ENCODE measurements at places on chromosomes 2 and 18.

DNA sequence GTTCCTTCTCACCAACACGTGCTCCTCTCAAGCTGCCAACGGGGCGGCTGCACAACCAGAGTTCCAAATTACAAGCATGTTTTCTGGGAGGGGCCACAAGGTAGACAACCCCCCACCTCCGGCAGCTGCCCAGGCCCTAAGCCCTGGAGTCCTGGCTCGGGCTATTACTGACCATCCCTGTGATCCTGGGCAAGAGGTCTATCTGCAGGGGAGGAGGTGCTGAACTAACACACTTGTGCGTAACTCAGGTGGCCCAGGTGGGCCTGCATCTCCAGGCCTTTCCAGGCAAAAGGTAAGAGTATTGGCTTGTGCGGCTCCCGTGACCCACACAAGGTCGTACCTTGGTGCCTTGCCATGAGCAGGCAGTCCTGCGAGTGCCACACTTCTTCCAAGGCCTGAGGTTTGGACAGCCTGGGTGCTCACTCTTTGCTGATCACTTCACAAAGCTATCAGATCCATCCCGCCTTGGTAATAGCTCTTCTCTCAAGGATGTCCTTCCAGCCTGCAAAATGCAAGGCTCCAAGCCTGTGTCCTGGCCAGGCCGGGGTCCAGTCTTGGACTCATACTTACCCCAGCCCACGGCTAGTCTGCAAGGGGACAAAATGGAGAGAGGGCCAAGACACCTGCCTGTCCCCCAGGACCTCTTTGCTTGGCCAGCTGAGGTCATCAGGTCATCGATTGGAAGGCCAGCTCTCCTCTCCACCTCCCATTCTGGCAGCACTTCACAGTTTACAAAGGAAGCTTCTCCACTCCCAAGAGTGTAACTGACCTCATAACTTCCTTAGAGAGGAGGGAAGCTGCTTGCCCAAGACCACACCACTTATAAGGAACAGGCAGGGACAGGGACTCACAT, 33.9 kb downstream of the ADRA2B start:
- no peak for DNase-seq

- DNase-seq: no peak
Observed at GRCh38 chr2:121178730-121179129, 106.3 kb downstream of the TFCP2L1 start.

- DNase-seq: no peak
Observed at GRCh38 chr2:10834068-10834655, 21.6 kb upstream of the PDIA6 start.

DNA sequence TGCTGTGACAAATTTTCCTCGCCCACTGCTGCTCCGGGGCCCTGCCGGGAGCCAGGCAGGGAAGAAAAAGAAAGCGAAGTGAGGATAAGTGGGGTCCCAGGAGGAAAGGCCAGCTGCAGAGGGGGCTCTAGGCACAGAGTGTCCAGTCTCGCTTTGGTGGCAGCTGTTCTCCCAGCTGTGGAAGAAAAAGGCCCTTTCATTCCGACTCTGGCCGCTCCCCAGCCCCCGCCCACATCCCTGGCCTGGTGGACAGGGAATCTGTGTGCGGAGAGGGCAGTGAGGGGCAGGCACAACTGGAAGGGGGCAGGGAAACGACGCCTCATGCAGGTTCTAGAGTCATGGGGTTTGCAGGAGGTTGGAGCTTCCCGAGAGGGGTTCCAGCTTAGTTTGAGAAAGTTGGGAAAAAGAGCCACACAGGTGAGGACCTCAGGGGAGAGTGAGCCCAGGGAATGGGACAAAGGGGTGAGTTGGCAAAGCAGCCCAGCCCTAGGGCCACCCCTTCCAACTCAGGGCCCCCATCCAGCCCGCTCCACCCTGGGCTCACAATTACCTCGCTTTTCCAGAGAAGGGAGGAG, 1.8 kb downstream of the RTKN start:
- peak; percentile 79 for DNase-seq

- DNase-seq: no peak
Observed at GRCh38 chr2:71952572-71953188, 195.0 kb downstream of the CYP26B1 start.

GRCh38 chr2:236434593-236434992, 135.0 kb upstream of the ACKR3 start:
- no peak for DNase-seq

GRCh38 chr2:46378616-46379015, 81.4 kb downstream of the EPAS1 start:
- DNase-seq: no peak

- DNase-seq: no peak
Observed at GRCh38 chr2:206108713-206109112, 22.7 kb upstream of the INO80D start.

DNA sequence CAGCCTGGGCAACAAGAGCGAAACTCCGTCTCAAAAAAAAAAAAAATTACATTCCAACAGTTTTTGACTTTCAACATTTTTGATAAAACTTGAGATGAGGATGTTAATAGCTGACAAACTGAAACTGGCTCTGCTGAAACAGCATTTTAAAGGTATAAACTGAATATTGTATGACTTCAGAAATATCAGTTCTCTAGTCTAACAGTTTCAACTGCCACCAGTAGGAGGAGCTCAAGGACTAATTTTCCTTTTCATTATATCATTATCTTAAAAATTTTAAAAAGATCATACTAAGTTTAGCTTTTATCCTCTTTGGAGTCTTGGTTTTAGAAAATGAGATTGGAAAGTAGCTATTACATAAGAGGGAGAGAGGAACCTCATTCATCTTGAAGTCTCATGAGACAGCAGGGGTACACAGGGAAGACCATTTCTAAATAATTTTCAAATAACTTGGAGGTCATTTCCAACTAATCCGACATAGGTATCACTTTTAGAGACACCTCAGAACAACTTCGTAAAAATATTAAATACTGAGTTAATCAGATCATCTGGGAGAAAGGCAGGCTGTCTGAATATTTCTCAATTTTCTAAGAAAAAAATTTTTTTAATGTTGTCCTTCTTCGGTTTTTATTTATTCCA, 37.6 kb upstream of the MCM6 start:
- DNase-seq: peak; percentile 44

GRCh38 chr18:9735238-9735637, 27.1 kb downstream of the RAB31 start:
- no peak for DNase-seq

- DNase-seq: no peak
Observed at GRCh38 chr2:241116606-241117560, 14.8 kb upstream of the MTERF4 start.

- peak; percentile 35 for DNase-seq
Observed at GRCh38 chr2:180823546-180824141, 156.8 kb upstream of the UBE2E3 start.

DNA sequence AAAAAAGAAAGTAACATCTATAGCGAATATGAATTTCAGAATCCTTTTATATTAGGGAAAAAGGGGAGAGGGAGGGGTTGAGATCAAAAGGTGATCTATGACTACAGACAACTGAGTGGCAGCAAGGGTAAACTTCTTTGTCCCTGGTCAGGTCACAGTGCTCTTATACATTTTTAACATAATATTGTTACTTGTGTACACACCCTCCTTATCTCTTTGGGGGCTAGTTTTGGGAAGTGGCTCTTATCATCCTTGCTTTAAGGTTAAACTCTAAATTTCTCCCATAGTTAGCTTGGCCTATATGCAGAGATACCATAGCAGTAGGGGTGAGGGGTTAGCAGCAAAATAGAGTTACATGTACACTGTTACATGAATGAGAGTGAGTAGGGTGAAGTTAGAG, 31.6 kb upstream of the ATG16L1 start:
- DNase-seq: no peak

- no peak for DNase-seq
Observed at GRCh38 chr18:6059551-6059950, 164.2 kb upstream of the TMEM200C start.

- DNase-seq: no peak
Observed at GRCh38 chr2:85476624-85477023, 58.1 kb downstream of the SH2D6 start.

- DNase-seq: no peak
Observed at GRCh38 chr2:240619506-240620148, 5.7 kb upstream of the GPR35 start.

- DNase-seq: no peak
Observed at GRCh38 chr18:49721981-49722380, 91.4 kb downstream of the ACAA2 start.

DNA sequence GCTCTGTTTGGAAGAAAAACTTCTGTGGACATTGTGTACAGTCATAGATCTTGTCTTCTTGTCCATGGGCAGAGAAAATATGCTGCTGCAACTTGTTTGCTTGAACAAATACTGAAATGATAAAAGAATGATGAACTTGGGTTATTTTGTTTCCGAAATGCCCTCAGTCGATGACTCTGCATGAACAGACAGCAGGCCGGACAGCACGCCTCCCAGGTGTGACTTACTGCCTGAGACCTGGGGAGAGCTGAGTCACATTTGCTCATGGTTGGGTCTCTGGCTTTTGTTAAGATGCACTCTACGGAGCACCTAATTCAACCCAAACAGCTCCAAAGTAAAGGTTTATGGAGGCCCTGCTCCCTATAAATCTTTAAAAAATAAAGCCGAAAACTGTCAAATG, 262.5 kb downstream of the ZNF521 start:
- DNase-seq: no peak

DNA sequence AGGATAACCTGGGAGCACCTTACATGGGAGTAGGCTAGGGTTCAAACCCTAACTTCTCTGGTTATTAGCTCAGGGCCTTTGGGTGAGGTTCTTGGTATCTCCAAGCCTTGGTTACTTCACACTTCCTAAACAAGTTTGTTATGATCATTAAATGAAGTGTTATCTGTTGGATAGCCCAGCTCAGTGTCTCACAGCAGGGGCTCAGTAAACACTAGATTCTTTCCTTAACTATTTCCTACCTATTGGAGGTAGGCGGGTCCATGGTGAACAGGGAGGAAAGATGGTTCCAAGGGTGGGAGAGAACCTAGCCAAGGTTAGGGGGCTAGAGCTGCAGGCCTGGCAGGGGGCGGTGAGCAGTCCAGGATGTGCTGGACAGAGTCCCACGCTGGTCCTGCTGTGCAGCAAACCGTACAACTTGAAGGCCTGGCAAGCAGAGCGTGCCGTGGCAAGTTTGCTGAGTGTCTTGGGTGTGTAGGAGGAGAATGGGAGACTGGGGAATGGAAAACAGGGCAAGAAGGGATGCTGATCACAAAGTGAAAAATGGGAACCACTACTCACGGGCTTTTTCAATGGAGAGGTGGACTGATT, 259.1 kb downstream of the PRKCE start:
- DNase-seq: no peak

- DNase-seq: no peak
Observed at GRCh38 chr18:10846657-10847407, 302.5 kb downstream of the PIEZO2 start.

GRCh38 chr2:239202343-239202742, 198.5 kb downstream of the HDAC4 start:
- DNase-seq: no peak

DNA sequence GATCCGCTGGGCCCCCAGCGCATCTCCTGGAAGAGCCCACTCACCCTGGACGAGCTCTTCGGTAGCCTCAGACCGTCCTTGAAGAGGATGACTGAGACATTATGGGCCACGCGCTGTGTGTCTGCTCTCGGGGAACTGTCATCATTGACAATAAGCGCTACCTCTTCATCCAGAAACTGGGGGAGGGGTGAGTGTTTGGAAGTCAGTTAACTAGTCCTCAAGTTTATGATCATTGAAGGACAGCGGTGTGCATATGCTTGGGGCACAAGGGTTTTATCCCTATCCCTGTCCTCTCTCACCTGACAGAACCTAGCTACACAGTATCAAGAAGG, 586 bp downstream of the STK16 start:
- DNase-seq: no peak

GRCh38 chr2:233319256-233319655, 11.6 kb downstream of the SAG start:
- DNase-seq: no peak

GRCh38 chr18:38895560-38895959, 1330.0 kb upstream of the CELF4 start:
- peak; percentile 44 for DNase-seq

DNA sequence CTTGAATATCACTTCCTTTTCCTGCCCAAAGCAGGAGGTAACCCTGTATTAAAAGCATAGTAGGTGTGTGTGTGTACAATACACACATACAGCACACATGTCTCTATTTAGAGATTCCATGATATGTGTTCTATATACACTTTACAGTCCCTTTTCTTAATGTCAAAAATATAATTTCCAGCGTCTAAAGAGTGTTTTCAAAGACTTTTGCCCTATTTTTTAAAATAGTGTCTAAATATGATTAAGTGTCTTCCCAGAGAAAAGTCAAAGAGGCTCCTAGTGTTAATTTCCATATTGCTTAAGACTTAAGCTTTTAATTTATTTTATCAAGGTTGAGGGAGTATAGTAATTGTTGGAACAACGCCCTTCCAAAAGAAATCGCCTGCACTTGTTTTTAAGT, 420.3 kb upstream of the POU3F3 start:
- no peak for DNase-seq

GRCh38 chr2:173929441-173929840, 35.7 kb downstream of the SP3 start:
- no peak for DNase-seq

GRCh38 chr18:12291161-12291560, 16.9 kb upstream of the TUBB6 start:
- no peak for DNase-seq

DNA sequence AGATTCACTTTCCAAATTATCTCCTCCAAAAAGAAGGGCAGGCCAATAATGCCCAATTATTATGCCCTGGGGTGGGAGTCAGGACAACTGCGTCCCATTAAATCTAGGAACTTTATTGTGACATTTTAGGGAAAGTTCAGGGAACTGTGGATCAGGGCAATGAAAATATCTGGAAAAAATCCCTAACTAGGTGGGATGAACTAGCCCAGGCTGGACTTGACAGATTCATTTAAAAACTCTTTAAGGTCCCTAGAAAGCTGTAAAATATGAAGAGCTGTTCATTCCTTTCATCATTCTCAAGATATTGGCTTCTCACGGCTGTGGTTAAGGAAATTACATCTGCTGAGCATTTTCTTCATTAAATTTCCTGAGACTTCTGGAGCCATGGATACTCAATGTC, 8.2 kb downstream of the CREG2 start:
- no peak for DNase-seq

DNA sequence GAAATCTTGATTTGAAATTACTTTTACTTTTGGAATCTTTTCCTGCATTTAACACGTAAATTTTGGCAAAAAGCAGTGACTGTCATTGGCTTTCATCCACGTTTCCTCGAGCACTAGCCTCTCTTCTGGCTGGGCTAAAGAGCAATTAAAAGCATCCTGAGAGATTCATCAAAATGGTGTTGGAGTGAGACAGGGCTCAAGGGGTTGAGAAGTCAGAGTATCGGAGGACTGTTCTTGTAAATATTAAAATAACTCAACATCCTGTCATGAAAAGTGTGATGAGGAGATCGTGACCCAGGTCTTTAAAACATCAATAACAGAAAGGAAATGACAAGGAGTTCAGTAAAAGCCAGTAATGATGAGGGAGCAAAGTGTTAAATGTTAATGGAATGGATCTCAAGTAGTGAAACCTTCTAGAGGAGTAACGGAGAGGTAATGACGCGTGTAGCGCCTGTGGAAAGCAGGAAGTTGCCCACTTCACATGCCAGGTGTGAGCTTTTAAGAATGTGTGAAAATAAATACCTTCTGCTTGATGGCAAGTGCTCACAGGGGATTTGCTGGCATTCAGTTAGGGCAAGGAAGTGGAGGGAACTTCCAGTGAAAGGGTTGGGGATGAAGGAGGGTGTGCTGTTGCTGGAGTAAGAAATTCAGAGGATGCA, 754.4 kb downstream of the ADCYAP1 start:
- DNase-seq: no peak
